ENCODE measurements at places on chromosomes 1 and 21. TPM values are rescaled to one million over a fixed set of nuclear protein-coding genes. Genes with fewer than 3 reads are reported as not detected.

GRCh38 chr1:214623430-214623829 lies 20.4 kb downstream of the CENPF start:
- no peak for DNase-seq

GRCh38 chr1:99676876-99677275 lies 31.0 kb downstream of the PALMD start:
- no peak for DNase-seq

- DNase-seq: no peak
Observed at GRCh38 chr1:151693057-151693651, 23.4 kb downstream of the CELF3 start.

DNA sequence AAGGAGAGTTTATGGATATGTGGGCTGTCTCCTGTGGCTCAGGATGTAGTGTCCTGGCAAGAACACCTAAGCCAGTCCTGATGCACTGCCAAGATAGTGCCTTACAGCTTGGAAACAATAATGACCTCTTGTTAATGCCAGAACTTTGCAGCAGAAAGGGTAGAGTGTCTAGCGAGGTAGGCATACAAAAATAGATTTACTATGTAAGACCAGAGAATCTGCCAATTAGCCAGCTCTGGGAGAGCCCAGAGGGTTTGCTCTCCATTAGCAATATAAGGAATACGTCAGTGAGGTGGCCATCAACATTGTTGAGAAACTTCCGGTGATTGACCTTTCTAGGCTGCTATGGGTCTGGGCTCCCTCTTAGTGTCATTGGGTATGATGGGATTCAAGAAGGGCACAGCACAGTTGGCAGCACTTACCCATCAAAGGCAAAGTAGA lies 178.5 kb upstream of the GALNT2 start:
- DNase-seq: no peak

GRCh38 chr1:245156736-245157505 lies 2.1 kb downstream of the KIF26B start:
- no peak for DNase-seq

CASQ2 gene
- not detected for total RNA-seq

TPTE gene
- total RNA-seq: not detected
